NCI-H1092 (cell line): ENCODE measurements at places on chromosomes 5 and 9.

DNA sequence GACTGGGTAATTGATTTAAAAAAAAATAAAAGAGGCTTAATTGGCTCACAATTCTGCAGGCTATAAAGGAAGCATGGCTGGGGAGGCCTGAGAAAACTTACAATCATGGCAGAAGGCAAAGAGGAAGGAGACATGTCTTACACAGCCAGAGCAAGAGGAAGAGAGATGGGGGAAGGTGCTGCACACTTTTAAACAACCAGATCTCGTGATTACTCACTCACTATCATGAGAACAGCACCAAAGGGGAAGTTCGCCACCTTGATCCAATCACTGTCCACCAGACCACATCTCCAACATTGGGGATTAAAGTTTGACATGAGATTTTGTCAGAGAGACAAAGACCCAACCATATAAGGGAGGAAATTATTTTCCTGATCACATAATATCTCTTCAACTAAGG lies 138.8 kb upstream of the NR4A3 start:
- no peak for DNase-seq

GRCh38 chr9:115412656-115413055 lies 294.7 kb upstream of the TNC start:
- DNase-seq = no peak

- DNase-seq = no peak
Observed at GRCh38 chr9:35935755-35936509, 22.0 kb downstream of the OR2S2 start.

GRCh38 chr9:135344915-135345500 lies 134.6 kb upstream of the PPP1R26 start:
- no peak for DNase-seq

GRCh38 chr5:95729115-95730010 lies 1.8 kb upstream of the RHOBTB3 start:
- no peak for DNase-seq

GRCh38 chr5:178440181-178440580 lies 150.0 kb downstream of the COL23A1 start:
- no peak for DNase-seq

GRCh38 chr5:17123010-17123409 lies 94.4 kb upstream of the BASP1 start:
- DNase-seq = no peak

- DNase-seq = no peak
Observed at GRCh38 chr9:89786655-89787054, 181.8 kb downstream of the GADD45G start.

DNA sequence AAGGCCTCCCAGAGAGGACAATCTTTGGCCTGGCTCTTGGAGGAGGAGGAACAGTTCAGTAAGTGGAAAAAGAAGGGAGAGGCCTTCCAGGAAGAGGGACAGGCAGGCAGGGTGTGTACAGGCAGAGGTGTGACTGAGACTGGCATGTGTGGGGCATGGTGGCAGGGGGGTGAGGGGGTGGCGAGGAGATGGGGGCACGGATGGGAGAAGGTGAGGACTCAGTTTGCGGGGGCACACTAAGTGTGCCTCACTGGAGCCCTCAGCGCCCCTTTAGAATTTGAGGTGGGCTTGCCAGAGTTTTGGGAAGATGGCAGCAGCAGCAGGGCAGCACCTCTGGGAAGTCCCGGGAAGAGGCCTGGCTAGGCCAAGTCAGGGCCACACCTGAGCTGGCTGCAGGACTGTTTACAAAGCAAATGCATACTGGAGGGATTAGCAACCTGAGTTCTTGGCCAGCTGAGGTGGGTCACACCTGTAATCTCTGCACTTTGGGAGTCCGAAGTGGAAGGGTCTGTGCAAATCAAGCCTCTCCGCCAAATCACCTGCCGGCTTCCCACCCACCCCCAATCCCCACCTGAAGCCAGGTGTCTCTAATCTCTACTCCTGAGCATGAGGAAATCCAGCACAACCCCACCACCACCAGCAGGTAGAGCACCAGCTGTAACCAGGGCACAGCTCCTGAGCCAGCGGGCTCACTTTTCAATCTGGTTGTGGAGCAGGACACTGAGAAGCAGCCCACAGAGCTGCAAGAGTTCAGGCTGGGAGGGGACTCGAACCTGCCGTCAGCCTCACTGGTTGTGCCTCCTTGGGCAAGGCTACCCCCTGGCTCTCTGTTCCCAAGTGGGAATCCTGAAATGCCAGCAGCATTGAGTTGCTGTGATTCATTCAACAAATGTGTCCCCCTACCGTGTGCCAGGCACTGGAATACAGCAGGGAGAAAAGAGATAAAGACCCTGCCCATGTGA lies 10.2 kb upstream of the GABRP start:
- no peak for DNase-seq

DNA sequence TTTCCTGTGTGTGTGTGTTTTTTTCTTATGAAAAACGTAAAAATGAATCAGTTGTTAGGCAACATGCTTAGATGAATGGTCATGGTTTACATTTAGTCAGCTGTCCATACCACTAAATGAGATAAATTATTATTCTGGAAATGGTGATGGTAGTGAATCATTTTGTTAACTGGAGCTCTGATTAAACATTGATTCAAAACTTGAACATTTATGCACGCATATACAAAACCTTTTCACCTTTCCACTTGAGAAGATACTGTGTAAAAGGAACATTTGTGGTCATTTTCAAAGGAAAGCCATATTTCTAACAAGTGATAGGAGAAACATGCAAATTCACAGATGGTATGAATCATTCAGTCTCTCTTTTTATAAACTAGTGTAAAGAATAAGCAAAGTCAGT lies 162.0 kb downstream of the SLC25A46 start:
- no peak for DNase-seq

GRCh38 chr5:102099766-102100331 lies 196.2 kb downstream of the SLCO4C1 start:
- DNase-seq = no peak

DNA sequence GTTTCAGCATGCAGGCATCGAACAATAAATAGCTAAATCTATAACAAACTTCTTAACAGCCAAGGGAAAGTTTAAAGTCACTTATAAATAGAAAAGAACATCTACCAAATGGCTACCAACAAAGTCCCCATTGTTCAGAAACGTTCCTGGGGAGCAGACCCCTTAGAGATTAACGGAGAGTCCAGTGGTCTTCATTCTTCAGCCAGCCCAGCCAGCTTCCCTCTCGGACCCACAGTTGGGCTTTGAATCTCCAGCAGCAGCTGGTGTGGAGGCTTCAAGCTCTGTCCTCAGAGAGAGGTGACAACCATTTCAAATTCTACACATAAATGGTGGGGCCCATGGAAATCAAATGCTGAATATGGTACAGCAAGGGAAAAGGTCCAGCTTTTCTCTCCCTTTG lies 11.2 kb downstream of the ENC1 start:
- no peak for DNase-seq

GRCh38 chr5:151150471-151151262 lies 6.9 kb downstream of the ANXA6 start:
- DNase-seq = no peak

DNA sequence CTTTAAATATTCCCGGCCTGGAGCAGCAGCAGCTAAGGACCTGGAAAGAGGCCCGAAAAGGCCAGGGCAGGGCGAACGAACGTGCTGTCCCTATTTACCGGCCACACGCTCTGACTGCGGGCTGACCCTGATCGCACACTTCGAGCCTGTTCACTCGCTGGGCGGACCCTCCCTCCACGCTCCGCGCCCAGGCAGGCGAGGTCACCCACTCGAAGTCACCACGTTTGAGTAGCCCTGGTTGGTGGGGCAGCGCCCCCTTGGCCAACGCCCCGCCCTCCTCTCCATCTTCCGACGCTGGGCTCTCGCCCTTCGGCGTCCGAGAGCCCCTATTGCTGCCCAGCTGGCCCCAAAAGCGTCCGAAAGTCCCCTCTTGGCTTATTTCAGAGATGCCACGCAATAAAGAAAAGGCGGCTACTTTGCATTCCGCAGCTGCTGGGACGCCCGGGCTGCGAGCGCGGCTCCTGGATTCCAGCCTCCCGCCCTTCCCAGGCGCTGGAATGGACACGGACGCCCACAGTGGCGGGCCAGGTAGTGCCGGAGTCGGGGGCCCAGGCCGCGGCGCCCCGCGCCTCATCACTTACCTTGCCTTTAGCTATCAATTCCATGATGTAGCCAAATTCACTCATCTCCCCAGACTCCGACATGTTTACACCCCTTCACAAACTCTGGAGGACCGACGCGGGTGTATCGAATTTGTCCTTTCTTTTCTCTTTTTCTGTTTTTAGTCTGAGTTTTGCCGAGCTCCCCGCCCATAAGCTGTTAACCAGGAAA lies 9.9 kb upstream of the TRIM36 start:
- DNase-seq = no peak

- no peak for DNase-seq
Observed at GRCh38 chr9:128232528-128233428, 29.6 kb downstream of the DNM1 start.

DNA sequence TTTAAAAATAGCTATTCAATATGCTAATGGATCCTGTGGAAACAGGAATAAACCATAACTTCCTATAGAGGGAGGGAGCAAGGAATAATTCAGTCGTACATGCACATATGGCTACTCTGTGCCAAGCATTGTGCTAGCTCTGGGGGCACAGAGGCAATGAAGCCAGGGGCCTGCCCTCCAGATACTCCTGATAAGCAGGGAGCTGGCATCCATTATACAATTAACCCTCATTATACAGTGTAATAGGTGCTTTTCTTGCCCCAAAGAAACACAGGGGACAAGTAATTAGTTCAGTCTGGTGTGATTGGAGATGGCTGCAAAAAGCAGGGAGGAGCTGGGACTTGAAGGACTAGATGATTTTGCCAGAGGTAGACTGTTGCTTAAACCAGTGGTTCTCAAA lies 200.4 kb downstream of the SREK1 start:
- DNase-seq = no peak

DNA sequence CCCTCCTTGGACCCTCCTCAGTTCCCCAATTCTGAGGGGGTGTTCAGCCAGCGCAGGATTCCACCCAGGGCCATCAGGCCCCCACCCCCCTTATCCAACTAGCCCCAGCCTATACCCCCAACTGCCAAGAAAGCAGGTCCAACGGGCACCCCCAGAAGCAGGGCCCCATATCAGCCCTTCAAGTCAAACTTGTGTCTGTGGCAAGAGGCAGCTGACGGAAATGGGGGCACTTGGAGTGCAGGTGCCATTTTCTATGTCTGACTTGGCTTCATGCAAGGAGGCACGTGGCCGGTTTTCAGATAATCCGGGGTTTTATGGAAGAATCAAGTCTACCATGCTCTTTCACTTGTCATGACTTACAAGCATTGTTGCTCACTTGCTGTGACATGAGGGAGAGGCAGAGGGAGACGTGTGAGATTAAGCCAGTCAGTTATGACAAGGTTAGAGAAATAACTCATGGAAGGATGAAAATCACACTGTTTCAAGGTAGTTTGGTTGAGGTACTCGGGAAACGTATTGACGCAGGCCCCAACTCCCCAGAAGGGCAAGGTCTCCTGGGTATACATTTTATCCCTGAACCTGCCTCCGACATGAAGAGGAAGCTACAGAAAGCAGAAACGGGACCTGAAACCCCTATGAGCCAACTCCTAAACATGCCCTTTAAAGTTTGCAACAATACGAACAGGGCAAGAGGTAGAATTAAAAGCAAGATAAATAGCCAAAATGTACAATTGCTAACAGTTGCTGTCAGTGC lies 26.5 kb upstream of the CLPTM1L start:
- no peak for DNase-seq

- DNase-seq = no peak
Observed at GRCh38 chr5:76808141-76808691, 10.6 kb upstream of the F2RL1 start.

DNA sequence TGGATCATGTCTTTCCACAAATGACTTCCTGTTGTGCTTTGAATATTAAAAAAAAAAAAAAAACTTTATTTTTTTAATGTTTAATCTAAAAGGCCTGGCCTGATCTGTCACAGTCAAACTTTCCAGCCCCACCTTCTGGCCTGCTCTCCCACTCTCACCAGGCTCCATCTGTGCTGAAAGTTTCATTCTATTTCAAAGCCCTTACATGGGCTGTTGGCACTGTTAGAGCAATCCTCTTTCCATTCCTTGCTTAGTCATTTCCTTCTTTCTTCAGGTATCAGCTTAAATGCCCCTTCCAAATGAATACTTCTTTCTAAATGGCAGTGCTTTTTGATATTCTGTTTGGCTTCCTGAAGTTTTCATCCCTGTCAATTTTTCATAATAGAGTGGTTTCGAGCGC lies 1104.8 kb upstream of the C9orf72 start:
- DNase-seq = no peak

DNA sequence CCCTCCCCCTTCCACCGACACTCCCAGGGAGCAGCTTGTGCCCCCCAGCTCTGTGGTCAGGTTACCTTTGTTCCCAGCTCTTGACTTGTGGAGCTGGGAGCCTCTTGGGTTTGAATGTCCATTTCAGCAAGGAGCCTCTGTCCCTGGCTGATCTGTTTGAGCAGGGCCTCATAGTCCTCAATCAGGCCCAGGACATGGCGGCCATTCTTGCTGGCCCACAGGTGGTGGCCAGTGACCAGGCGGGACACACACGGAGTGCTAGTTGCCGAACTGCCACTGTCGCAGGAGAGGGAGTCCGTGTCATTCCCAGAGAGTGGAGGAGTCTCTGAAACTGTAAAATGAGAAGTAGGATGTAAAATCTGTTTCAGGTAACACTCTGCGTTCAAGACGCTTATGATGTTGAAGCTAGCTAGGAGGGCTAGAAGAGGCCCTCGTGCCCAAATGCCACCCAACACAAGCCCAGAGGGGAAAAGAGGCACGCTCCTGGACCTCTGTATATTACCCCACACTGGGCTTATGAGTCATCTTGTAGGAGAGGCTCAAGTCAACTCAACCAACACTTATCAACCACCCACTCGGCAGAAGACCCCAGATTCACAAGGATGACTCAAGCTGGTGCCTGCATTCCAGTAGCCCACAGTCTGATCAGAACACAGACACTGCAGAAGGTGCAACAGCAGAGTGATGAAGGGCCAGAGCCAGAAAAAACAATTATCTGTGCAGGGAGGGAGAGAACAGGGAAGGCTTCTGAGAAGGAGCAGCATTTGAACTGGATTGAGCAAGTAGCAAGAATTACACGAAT lies 177.0 kb downstream of the CDK5RAP2 start:
- DNase-seq = no peak

DNA sequence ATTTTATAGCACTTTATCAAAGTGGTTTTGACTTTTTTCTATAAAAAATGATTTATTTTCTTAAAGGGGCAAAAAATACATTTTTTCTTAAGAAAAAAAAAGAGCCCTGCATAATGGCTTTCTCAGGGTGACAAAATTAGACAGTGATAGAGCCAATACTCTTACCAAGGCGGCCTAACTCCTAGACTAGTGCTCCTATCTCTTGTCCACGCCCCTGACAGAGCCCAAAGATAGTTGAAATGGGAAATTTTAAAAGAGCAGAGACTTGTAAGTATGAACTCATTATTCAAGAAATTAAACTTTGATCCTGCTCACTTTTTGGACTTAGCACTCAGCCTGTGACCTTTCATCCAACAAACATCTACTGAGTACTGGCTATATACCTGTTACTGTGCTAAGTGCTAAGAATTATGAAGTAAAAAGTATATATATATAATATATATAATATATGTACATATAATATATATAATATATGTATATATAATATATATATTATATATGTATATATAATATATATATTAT lies 1.2 kb downstream of the INVS start:
- no peak for DNase-seq
